ENCODE measurements at places on chromosomes 5 and 9. TPM values are rescaled to one million over a fixed set of nuclear protein-coding genes. Genes with fewer than 3 reads are reported as not detected.

The CDC25C gene
- 0.37 TPM for total RNA-seq

The JADE2 gene
- total RNA-seq: 83.1 TPM

The MLANA gene
- total RNA-seq: not detected

The F12 gene
- total RNA-seq: 15.3 TPM

The SPINK6 gene
- total RNA-seq: not detected

The SPATA31C1 gene
- total RNA-seq: not detected

The ARHGEF37 gene
- total RNA-seq: 32.8 TPM

The CSF1R gene
- total RNA-seq: 91.9 TPM

The TNFSF15 gene
- 2.2 TPM for total RNA-seq

The ACOT12 gene
- total RNA-seq: 0.75 TPM

The FOXI1 gene
- 0.69 TPM for total RNA-seq

The PCDHB7 gene
- 2.1 TPM for total RNA-seq

The CDK7 gene
- 21.1 TPM for total RNA-seq

The ADGRD2 gene
- total RNA-seq: not detected

The TMEM174 gene
- not detected for total RNA-seq

The CYSRT1 gene
- 0.78 TPM for total RNA-seq

The WNK2 gene
- total RNA-seq: 37.2 TPM

The HRCT1 gene
- 2.0 TPM for total RNA-seq

The NR5A1 gene
- 0.37 TPM for total RNA-seq

The BTNL3 gene
- total RNA-seq: 0.09 TPM

The TPPP gene
- 9.9 TPM for total RNA-seq

The FER gene
- 25.4 TPM for total RNA-seq

The MSANTD3 gene
- total RNA-seq: 14.9 TPM

The FCN2 gene
- 2.6 TPM for total RNA-seq

The PCDHGB2 gene
- 5.1 TPM for total RNA-seq

The INSYN2B gene
- 0.46 TPM for total RNA-seq

The CD72 gene
- 2.4 TPM for total RNA-seq
